ENCODE measurements at places on chromosomes 4 and X.
A peak's percentile ranks its signal among the peaks of the same experiment; 100 is the strongest.

DNA sequence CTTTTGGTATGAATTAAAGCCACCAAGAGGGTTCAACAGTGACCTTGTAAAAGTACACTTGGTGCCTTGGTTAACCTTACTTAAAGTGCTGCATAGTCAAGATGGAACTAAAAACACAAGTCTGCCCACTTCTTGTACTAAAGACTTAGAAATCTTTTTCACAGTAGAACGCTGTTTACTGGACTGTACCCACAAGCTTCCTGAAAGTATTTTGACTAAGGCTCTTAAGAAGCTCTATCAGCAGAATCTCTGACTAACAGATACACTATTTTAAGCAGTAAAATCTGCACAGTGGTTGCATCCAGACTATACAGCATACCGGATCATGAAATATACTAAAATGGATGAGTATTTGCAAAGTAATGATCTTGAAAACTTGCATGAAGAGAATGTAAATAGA lies 7.2 kb downstream of the RAB28 start:
- no peak for DNase-seq

- peak; percentile 39 for DNase-seq
Observed at GRCh38 chrX:37825215-37825842, 22.0 kb downstream of the DYNLT3 start.

GRCh38 chr4:78120144-78120880 lies 63.2 kb downstream of the FRAS1 start:
- no peak for DNase-seq

DNA sequence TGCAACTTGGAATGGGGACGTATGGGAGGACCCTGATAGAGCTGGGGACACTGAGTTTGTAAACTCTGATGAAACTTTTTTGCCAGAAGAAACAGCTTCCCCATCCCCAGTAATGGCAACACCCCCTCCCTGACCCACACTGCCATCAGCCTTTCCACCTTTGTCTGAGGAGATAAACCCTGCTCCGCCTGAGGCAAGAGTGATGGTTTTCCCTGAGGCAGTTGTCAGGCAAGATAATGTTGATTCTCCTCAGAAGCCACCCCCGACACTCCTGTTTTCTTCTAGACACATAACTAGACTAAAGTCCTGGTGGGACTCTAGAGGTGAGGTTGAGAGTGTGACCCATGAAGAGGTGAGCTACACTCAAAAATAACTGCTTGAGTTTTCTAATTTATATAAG lies 71.9 kb upstream of the STK26 start:
- DNase-seq: no peak

GRCh38 chr4:157674699-157675098 lies 454.2 kb downstream of the GRIA2 start:
- DNase-seq: no peak

GRCh38 chr4:89708903-89709421 lies 128.0 kb downstream of the SNCA start:
- DNase-seq: no peak

Measured in epithelial cell of esophagus (primary cell).